Sigmoid colon (tissue), 7 donors: ENCODE measurements at places on chromosomes 3 and 15. TPM values are rescaled to one million over a fixed set of nuclear protein-coding genes. Genes with fewer than 3 reads are reported as not detected.

The PLOD2 gene
- 74.2 TPM for total RNA-seq

The TMEM43 gene
- total RNA-seq = 68.0 TPM

The CIDEC gene
- 5.3 TPM for total RNA-seq

The GMPPB gene
- 10.0 TPM for total RNA-seq

The MKRN3 gene
- 1.3 TPM for total RNA-seq

- no peak overlapping the region for H3K27ac ChIP-seq
- H3K36me3 ChIP-seq = no peaks in the 10 kb centered on the region
- DNase-seq = no peak
- H3K27me3 ChIP-seq = no peaks in the 10 kb centered on the region
- H3K4me1 ChIP-seq = no peaks in the 10 kb centered on the region
These were observed 12.8 kb upstream of the SETMAR start for GRCh38 chr3:4290272-4290893.

- DNase-seq = peak; percentile 71
- no peaks in the 10 kb centered on the region for H3K36me3 ChIP-seq
- H3K27ac ChIP-seq = no peak overlapping the region
- no peak overlapping the region for H3K4me3 ChIP-seq
- H3K27me3 ChIP-seq = no peaks in the 10 kb centered on the region
These were observed 54.7 kb upstream of the GK5 start for GRCh38 chr3:142279965-142280590.

DNA sequence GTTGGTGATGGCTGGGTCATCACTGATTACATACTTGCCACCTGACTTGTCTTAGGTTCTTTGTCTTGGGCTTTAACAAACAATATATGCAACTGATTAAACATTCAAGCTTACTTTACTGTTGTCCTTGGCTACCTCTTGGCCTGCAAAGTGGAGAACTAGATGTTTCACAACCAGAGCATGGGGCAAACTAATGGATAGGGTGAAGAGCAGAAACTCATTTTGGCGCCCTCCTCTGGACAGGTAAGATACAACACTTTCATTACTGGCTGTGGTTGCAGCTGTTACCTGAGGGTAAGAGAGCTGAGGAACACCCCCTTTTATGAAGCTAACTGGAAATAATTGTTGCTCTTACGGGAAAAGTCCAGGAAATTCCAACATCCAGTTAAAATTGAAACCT, 262.1 kb downstream of the NAALADL2 start:
- no peak overlapping the region for H3K4me3 ChIP-seq
- no peaks in the 10 kb centered on the region for H3K4me1 ChIP-seq
- no peaks in the 10 kb centered on the region for H3K27me3 ChIP-seq
- H3K36me3 ChIP-seq = no peaks in the 10 kb centered on the region

GRCh38 chr15:85778107-85778776, 16.5 kb downstream of the KLHL25 start:
- H3K36me3 ChIP-seq = no peaks in the 10 kb centered on the region
- no peak overlapping the region for H3K4me3 ChIP-seq
- H3K27ac ChIP-seq = no peak overlapping the region
- H3K4me1 ChIP-seq = no peaks in the 10 kb centered on the region

- no peak overlapping the region for H3K4me3 ChIP-seq
- H3K36me3 ChIP-seq = no peaks in the 10 kb centered on the region
- H3K27me3 ChIP-seq = peaks cover 3% of the 10 kb centered on the region
- no peaks in the 10 kb centered on the region for H3K4me1 ChIP-seq
- no peak for DNase-seq
- H3K27ac ChIP-seq = no peak overlapping the region
These were observed 10.8 kb upstream of the VPS33B start for GRCh38 chr15:91032919-91033803.

- H3K27me3 ChIP-seq = no peaks in the 10 kb centered on the region
- H3K36me3 ChIP-seq = no peaks in the 10 kb centered on the region
- H3K4me1 ChIP-seq = no peaks in the 10 kb centered on the region
- no peak for DNase-seq
- no peak overlapping the region for H3K27ac ChIP-seq
These were observed 32.2 kb upstream of the ABHD17C start for GRCh38 chr15:80662757-80663553.

- no peak overlapping the region for H3K27ac ChIP-seq
- DNase-seq = no peak
- no peaks in the 10 kb centered on the region for H3K36me3 ChIP-seq
- no peak overlapping the region for H3K4me3 ChIP-seq
These were observed 583.8 kb upstream of the ZNF717 start for GRCh38 chr3:76369170-76369569.

- H3K36me3 ChIP-seq = no peaks in the 10 kb centered on the region
- no peaks in the 10 kb centered on the region for H3K4me1 ChIP-seq
- H3K4me3 ChIP-seq = no peak overlapping the region
These were observed 3.2 kb downstream of the CTDSPL start for GRCh38 chr3:37864904-37865303.

DNA sequence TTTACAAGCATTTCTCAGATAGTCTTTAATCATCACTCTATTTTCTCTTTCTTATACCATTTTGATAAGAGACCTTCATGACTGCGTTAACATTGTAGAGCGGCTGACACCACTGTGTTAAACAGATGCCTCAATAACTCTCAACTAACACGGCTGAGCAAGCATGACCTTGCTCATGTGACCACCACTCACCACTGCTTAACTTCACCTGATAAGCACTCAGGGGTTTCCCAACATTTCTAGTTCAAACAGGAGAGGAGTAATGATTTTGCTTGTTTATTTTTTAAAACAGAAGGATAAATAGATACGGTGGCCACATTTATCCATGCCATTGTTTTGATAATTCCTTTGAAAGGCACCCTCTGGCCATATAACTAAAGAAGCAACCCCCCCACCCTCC, 37.7 kb upstream of the TMEM45A start:
- no peak overlapping the region for H3K27ac ChIP-seq
- H3K36me3 ChIP-seq = no peaks in the 10 kb centered on the region
- H3K4me3 ChIP-seq = no peak overlapping the region
- H3K27me3 ChIP-seq = no peaks in the 10 kb centered on the region

DNA sequence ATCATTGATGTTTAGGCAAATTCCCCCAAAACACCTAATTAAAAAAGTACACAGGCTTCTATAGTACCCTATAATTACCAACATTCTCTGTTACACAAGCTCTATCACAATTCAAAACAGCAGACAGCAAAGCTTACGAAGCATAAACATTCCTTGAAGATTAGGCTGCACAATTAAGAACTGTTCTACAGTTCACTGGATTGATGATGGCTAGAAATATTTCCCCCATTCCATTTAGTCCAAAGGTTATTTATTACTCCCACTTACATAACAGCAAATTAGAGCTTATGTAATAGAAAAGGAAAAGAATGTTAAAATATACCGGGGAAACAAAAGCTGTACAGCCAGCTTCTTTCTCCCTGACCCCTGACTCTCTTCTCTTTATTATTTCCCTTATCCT, 49.3 kb downstream of the UACA start:
- H3K4me3 ChIP-seq = no peak overlapping the region
- DNase-seq = no peak
- no peaks in the 10 kb centered on the region for H3K27me3 ChIP-seq
- H3K36me3 ChIP-seq = no peaks in the 10 kb centered on the region

DNA sequence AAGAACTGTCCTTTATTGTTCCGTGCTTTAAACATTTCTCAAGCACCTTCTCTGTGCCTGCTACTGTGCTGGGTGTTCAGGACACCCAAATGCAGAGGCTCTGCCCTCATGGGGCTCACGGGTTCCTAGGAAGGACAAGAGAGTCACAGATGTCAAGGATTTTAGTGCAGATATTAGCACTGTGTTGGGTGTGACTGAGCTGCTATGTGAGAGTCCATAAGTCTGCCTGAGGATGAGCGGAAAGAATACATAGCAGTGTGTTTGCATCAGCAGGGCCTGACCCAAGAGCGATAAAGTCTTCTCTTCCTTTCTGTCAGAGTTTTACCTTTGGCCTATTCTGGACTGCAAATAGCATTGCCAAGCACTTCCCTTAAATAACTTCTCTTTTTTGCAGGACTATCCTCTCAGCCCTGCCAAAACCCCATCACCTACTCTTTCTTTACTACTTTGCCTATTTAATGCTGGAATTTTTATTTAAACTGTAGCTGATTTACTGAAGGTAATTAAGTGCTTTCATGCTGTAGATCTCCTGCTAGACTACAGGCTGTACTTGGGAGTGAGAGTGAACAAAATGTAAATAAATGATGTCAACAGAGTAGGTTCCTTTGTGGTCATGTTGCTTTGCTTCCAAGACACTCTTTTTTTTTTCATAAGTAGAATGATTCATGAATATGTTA, 459.4 kb upstream of the TPRG1 start:
- peak overlapping the region; percentile 82 for H3K27ac ChIP-seq
- no peaks in the 10 kb centered on the region for H3K36me3 ChIP-seq
- H3K4me3 ChIP-seq = no peak overlapping the region
- H3K4me1 ChIP-seq = peaks cover 47% of the 10 kb centered on the region
- no peaks in the 10 kb centered on the region for H3K27me3 ChIP-seq
- DNase-seq = no peak

DNA sequence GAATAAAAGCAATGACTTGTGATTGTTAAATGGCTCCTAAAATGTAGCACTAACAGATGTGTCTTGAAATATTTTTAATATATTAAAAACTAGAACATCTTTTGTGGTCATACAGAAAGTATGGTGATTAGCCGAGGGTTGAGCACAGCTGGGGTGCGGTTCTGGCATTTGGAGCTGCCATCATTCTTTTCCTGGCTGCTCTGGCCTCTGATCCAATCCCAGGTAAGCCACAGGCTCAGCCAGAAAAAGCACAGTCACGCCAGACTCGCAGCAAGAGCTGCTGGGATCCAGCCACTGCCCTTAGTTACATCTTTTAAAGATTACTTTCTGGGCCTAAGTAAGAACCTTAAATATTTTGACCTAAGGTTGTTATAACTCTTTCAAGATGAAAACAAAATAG, 196.8 kb downstream of the PLCL2 start:
- no peak overlapping the region for H3K27ac ChIP-seq
- H3K4me3 ChIP-seq = no peak overlapping the region
- no peak for DNase-seq
- H3K4me1 ChIP-seq = no peaks in the 10 kb centered on the region
- no peaks in the 10 kb centered on the region for H3K27me3 ChIP-seq
